ENCODE measurements at places on chromosomes 6 and 20.

DNA sequence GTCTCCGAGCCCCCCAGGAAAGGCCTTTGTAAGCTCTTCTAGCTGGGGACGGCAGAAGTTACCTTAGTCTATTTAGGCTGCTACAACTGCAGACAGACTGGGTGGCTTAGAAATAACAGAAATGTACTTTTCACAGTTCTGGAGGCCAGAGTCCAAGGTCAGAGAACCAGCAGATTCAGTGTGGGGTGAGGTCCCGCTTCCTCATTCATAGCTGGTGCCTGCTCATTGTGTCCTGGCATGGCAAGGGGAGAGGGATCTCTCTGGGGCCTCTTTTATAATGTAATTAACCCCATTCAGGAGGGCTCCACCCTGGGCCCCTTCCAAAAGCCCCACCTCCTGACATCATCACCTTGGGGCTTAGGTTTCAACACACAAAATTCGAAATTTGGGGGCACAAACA lies 315.1 kb downstream of the CDH4 start:
- DNase-seq, result no peak

DNA sequence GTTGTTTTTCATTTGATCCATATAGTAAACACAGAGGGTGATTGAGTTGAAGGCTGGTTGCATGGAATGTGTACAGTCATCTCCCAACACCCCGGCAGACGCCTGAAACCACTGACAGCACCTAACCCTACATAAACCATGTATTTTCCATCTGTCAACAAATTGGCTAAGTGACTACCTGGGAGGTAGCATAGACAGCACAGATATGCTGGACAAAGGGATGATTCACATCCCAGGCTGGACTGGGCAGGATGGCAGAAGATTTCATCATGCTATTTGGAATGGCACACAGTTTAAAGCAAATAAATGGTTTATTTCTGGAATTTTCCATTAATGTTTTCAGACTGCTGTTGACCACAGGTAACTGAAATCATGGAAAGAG lies 4.4 kb upstream of the VIP start:
- DNase-seq, result no peak

- DNase-seq, result no peak
Observed at GRCh38 chr6:135525594-135525993, 28.1 kb upstream of the AHI1 start.

GRCh38 chr6:30121446-30122366 lies 8.8 kb upstream of the TRIM31 start:
- DNase-seq, result no peak

DNA sequence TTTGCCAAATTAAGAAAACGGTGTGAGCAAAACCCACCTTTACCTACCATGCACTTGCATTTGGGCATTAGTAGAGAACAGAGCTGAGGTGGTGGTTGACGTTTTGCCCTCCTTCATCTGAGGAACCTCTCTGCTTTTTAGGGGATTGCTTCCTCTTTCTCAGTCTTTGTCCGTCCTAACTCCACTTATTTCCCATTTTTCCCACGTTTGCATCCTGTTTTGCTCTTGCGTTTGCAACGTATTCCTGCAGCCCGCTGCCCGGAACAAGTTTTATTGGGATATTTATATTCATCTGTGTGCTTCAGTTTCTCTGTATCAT lies 374 bp upstream of the SERINC1 start:
- no peak for DNase-seq

DNA sequence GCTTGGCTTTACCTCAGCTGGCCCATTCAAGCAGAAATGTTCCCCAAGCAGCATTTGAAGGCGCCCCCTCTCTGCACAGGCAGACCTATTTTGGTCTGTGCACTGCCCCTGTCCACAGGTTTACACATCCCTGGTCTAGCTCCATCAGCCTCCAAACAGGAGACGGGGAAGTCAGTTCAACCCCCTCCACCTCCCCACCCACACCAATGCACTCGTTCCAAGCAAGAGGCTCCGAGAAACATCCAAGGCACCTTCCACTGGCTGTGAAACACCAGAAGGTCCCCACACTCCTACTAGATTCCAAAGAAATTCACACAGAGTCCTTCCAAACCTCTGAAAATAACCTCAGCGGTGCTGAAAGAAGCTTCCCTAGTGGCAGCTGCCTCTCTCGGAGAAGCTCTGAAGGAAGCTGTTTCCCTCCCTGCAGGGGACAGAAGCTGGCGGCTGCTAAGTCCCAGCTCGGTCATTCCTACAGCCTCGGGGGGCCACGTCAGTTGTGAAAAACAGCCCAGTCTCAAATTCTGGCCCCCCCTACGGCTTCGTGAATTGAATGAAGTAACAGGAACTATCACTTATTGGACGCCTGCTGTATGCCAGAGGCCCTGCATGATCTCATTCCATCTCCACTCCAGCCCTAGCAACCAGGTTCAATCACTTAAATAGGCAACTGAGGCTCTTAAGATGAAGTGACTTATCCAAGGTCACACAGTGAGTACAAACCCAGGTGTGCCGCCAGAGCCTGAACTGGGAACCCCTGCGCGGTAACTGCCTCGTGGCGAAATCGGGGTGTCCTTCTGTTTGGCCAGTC lies 815 bp downstream of the SPATA2 start:
- peak; percentile 34 for DNase-seq

Data from CD4-positive, alpha-beta T cell treated with Interleukin-12 subunit alpha and Interleukin-12 subunit beta, for 1 hour (primary cell).